ENCODE measurements at places on chromosomes 3 and 15. TPM values are rescaled to one million over a fixed set of nuclear protein-coding genes. Genes with fewer than 3 reads are reported as not detected.

DNA sequence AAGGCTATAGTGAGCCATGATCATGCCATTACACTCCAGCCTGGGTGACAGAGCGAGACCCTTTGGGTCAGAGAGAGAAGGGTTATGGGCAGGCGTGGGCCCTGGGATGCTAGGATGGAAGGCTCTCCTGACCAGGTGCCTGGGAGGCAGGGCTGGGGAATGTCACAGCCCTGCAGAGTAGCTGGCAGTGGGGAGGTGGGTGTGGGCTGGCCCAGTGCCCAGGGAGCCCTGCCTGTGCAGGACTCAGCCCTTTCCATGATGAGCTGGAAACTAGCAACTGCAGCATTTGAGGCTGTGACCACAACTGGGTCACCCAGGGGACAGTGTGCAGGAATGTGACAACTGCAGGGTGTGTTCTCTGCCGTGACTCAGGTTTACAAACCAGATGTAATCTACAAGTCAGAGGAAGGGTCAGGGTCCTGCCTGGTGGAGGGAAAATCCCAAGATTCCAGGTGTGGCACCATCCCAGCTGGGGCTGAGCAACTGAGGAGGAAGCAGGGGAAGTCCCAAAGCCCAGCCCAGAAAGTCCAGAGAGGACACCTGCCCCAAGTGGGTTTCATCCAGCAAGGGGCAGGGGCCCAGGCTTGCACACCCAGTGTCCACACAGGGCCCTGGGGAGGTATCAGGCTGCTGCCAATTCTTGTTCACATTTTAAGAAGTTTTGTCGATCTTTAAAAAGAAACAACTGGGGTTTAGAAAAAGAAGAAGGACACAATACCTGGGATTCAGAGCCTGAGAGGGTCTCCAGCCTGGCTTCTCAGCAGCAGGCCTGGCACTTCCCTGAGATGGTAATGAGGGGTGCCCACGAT, 45.5 kb downstream of the SLC28A1 start:
- H3K27me3 ChIP-seq = peaks cover 2% of the 10 kb centered on the region
- no peak overlapping the region for H3K4me3 ChIP-seq
- no peaks in the 10 kb centered on the region for H3K36me3 ChIP-seq
- H3K4me1 ChIP-seq = peaks cover 25% of the 10 kb centered on the region
- peak overlapping the region; percentile 42 for H3K27ac ChIP-seq

DNA sequence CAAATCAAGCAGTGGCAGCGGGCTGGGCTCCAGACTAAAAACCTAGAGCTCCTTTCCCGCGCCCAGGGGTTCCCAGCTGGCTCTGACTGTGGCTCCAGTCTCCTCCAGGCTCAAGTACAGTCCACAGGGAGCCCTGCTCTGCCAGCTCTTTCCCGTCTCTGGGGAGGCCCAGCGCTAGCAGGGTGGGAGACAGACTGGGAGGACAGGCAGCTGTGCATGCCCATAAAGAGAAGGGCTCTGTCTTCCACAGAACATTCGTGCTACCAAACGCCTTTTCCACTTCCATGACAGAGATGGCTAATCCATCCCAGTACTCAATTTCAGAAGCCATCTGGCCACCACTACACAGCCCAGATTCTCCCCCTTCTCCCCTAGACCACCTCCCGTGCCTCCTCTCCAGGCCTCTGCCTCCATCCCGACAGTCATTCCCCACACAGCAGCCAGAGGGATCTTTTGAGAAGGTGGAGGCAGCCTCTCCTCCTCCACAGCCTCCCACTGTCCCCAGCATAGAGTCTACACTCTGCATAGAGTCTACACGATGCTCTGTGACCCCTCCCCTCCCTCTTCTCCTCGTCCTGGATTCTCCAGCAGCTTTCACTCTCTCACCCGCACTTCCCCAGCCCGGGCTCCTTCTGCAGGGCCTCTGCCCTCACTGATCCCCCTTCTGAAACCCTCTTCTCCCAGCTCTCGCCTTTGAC, 6.8 kb upstream of the DUSP7 start:
- H3K4me3 ChIP-seq = no peak overlapping the region
- H3K27me3 ChIP-seq = peaks cover 3% of the 10 kb centered on the region
- peaks cover 24% of the 10 kb centered on the region for H3K4me1 ChIP-seq
- H3K36me3 ChIP-seq = no peaks in the 10 kb centered on the region
- H3K27ac ChIP-seq = peak overlapping the region; percentile 78

Gene LTF
- total RNA-seq = not detected

Gene NAA80
- total RNA-seq = 10.1 TPM

DNA sequence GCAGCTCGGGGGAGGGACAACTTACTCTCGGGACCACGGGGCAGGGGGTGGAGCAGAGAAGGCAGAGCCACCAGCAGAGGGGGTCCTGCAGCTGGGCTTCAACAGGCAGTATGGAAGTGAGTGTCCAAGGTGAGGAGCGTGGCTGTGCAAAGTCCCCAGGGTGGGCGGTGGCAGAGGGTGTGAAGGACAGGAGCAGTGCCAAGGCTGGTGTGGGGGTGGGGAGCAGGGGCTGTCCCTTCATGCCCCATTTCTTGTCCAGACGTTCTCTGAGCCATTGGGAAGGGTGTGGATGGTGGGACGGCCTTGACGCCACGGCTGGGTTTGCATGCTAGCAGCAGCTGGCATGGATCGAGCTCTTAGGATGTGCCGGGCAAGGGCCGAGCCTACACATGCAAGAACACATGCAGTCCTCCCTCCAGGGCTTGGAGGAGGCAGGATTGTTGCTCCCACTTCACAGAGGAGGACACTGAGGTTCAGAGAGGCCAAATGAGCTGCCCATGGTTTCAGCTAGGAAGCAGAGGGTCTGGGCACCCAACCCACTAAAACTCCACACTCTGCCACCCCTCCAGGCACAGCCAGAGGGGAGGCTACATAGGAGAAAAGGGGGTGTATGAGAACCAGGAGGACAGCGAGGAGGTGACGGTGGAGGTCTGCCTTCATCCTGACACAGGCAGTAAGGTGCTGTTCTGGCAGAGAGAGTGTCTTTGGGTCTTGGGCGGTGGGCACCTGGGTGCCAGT, 93.6 kb downstream of the TBC1D2B start:
- DNase-seq = no peak
- peaks cover 24% of the 10 kb centered on the region for H3K27me3 ChIP-seq
- H3K4me3 ChIP-seq = no peak overlapping the region
- H3K36me3 ChIP-seq = no peaks in the 10 kb centered on the region
- peak overlapping the region; percentile 30 for H3K27ac ChIP-seq

- peaks cover 22% of the 10 kb centered on the region for H3K36me3 ChIP-seq
- peaks cover 35% of the 10 kb centered on the region for H3K4me1 ChIP-seq
- H3K27ac ChIP-seq = no peak overlapping the region
- H3K4me3 ChIP-seq = no peak overlapping the region
These were observed 44.8 kb downstream of the STRIT1 start for GRCh38 chr3:155248531-155249187.

DNA sequence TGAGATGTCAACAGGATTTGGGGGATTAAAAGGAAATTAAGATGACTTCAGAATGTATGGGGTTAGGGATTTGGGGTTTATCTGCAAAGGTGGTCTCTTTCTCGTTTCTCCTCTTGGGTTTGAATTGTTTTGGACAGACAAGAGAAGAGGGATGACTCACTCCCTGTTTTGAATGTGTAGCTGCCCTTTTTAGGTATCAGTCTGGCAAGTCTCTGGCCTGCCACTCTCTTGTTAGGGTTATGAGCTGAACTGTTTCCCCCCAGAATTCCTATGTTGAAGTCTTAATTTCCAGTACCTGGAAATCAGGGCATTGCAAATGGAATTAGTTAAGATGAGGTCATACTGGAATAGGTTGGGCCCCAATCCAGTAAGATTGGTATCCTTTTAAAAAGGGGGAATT, 291.7 kb downstream of the MEX3B start:
- no peaks in the 10 kb centered on the region for H3K4me1 ChIP-seq
- H3K4me3 ChIP-seq = no peak overlapping the region
- no peak overlapping the region for H3K27ac ChIP-seq

Gene COL6A6
- 0.02 TPM for total RNA-seq

GRCh38 chr3:157147099-157147803, 12.7 kb downstream of the CCNL1 start:
- peak overlapping the region; percentile 51 for H3K27ac ChIP-seq
- H3K4me3 ChIP-seq = no peak overlapping the region

Gene FGD5
- not detected for total RNA-seq

DNA sequence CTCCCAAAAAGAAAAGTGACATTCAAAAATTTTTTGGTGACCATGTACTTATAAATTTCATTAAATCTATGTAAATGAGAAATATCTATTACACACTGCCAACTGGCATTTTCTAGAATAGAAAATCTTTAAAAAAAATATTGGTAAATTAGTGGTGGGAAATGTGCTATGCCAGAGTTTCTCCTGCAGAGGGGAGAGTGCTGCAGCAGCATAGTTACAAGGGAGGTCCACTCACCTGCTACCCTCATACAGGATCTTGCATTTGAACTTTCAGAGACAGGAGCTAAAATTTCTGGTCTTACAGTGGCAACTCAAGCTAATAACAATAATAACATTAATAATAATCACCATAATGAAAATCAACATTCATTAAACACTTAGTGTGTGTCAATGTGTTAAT, 459.6 kb downstream of the NSUN3 start:
- H3K27me3 ChIP-seq = no peaks in the 10 kb centered on the region
- no peaks in the 10 kb centered on the region for H3K4me1 ChIP-seq
- no peak for DNase-seq
- no peak overlapping the region for H3K4me3 ChIP-seq
- no peak overlapping the region for H3K27ac ChIP-seq

GRCh38 chr3:18288243-18288642, 136.9 kb downstream of the SATB1 start:
- no peaks in the 10 kb centered on the region for H3K36me3 ChIP-seq
- H3K4me3 ChIP-seq = no peak overlapping the region
- no peaks in the 10 kb centered on the region for H3K27me3 ChIP-seq
- no peak for DNase-seq

- no peaks in the 10 kb centered on the region for H3K27me3 ChIP-seq
- peaks cover 77% of the 10 kb centered on the region for H3K4me1 ChIP-seq
- no peak for DNase-seq
- no peak overlapping the region for H3K27ac ChIP-seq
These were observed 6.5 kb downstream of the RFTN1 start for GRCh38 chr3:16506884-16507577.

Gene MESP1
- 0.18 TPM for total RNA-seq

Gene AMIGO3
- total RNA-seq = not detected

GRCh38 chr3:89948008-89948407, 840.6 kb downstream of the EPHA3 start:
- no peaks in the 10 kb centered on the region for H3K4me1 ChIP-seq
- no peaks in the 10 kb centered on the region for H3K27me3 ChIP-seq
- no peak overlapping the region for H3K27ac ChIP-seq
- DNase-seq = no peak
- no peaks in the 10 kb centered on the region for H3K36me3 ChIP-seq
- no peak overlapping the region for H3K4me3 ChIP-seq

Gene CLDN11
- 77.5 TPM for total RNA-seq

- H3K27ac ChIP-seq = no peak overlapping the region
- H3K4me1 ChIP-seq = peaks cover 33% of the 10 kb centered on the region
- peaks cover 9% of the 10 kb centered on the region for H3K36me3 ChIP-seq
- peaks cover 4% of the 10 kb centered on the region for H3K27me3 ChIP-seq
- no peak for DNase-seq
- H3K4me3 ChIP-seq = no peak overlapping the region
These were observed 15.5 kb upstream of the LOXL1 start for GRCh38 chr15:73910522-73911303.

Gene FOXB1
- total RNA-seq = not detected

DNA sequence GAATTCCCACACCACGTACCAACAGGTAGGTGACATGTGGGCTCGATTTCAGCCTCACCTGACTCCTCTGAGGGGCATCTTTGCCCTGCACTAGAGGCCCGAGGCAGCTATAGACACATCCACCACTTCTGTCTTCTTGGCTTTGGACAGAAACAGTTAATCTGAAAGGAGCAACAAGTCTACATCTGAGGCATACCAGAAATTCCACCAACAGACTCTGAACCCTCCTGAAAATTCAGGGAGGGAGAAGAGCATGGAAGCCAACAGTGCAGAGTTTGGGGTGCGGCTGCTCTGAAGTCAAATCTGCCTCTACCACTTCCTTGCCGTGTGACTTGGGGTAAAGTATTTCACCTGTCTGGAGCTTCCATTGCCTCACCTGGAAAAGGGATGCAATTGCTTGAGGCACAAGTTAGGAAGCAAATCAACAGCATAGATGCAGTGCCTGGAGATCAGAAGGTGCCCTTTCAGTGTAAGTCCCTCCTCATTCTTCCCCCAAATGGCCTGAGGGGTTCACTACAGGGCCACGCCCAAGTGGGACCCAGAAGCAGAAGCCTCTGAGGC, 119.8 kb downstream of the SHQ1 start:
- H3K27me3 ChIP-seq = peaks cover 3% of the 10 kb centered on the region
- peaks cover 5% of the 10 kb centered on the region for H3K4me1 ChIP-seq
- DNase-seq = no peak
- H3K27ac ChIP-seq = no peak overlapping the region
- no peak overlapping the region for H3K4me3 ChIP-seq
- no peaks in the 10 kb centered on the region for H3K36me3 ChIP-seq

Gene CEP19
- 2.1 TPM for total RNA-seq

DNA sequence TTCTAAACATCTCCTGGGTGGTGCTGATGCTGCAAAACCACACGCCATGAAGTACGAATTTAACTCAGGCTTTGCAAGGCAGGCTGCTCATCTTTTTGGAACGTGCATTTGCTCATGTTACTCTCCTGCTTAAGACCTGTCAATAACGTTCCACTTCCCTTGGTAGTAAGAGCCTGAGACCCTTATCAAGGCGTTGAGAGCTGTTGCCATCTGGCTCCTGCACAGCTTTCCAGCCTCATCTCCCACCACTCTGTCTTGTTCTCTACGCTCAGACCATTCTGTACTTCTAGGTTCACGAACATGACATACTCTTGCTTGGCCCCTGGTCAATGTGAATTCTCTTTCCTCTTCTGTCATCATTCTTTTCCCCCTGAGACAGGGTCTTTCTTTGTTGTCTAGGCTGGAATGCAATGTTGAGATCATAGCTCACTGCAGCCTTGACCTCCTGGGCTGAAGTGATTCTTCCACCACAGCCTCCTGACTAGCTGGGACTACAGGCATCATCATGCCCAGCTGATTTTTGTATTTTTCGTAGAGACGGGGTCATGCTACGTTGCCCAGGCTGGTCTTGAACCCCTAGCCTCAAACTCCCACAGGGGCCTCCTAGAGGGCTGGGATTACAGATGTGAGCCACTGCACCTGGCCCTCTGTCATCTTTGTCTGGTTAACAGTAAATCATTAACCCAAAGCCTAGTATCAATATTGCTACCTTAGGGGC, 202.8 kb downstream of the CADPS start:
- no peaks in the 10 kb centered on the region for H3K4me1 ChIP-seq
- H3K36me3 ChIP-seq = no peaks in the 10 kb centered on the region
- H3K4me3 ChIP-seq = no peak overlapping the region
- DNase-seq = no peak

Measured in HFFc6 (cell line).